ENCODE measurements at places on chromosomes 2 and 18.

DNA sequence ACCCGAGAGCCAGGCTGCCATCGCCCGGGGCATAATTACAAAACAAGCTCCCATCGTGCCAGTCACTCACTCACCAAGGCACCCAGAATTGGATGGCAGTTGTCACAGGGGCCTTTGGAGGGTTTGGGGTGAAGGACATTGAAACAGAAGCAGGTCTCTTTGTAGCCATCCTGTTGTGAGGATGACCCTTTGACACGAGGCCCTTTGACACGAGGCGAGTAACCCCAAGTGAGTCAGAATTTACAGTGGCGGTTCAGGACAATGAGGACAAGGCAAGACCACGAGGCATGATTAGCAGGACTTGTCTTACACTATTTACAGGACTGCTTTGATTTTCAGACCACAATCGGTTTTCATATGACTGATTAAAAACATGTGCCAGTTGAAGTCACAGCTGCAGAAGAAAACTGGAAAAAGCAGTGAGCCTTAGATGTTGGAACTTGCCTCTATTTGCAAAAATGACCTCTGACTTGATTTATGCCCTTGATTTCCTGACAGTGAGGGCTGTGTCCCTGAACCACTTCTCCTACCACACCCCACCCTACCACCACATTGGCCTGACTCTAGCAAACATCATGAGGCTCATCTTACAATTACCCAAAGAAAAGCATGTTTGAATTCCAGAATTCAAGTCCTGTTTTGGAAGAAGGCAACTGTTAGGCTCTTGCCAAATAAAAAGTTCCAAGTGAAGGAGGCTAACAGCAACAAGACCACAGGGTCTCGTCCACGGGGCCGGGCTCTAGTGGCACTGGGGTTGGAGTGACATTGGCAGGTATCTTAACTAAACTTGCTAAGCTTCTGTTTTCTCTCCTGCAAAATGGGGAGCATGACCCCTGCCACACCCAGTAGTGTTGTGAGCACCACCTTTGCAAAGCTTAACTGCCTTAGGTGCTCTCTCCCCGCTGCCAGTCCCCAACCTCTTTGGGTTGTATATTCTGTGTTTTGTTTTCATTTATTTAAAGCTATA, 64.4 kb upstream of the FOSL2 start:
- no peak for DNase-seq

DNA sequence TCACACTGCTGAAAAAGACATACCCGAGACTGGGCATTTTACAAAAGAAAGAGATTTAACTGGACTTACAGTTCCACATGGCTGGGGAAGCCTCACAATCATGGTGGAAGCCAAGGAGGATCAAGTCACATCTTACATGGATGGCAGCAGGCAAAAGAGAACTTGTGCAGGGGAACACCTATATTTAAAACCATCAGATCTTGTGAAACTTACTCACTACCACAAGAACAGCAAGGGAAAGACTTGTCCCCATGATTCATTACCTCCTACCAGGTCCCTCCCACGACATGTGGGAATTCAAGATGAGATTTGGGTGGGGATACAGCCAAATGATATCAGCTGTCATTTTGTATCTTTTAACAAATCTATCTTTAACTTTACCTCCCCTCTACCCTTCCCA, 251.1 kb upstream of the RASGRP3 start:
- DNase-seq: no peak

DNA sequence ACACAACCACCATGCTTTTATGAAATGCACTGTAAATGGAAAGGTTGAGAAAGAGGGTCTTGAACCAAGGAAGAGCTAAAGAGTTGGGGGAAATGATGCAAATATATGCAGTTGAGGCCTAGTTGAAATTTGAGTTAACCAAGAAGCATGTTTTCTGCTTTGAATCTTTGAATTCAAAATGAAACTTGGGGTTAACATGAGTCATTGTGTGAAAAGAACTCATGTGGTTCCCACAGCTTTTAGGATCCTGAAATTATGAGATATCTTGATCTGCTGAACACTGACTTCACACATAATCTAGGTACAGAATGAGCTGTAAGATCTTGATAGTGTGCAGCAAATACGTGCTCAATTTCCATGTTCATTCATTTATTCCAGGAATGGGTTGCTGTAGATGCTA, 422.9 kb upstream of the TRIB2 start:
- no peak for DNase-seq

- no peak for DNase-seq
Measured at GRCh38 chr2:62971936-62972335, 78.7 kb upstream of the OTX1 start.

DNA sequence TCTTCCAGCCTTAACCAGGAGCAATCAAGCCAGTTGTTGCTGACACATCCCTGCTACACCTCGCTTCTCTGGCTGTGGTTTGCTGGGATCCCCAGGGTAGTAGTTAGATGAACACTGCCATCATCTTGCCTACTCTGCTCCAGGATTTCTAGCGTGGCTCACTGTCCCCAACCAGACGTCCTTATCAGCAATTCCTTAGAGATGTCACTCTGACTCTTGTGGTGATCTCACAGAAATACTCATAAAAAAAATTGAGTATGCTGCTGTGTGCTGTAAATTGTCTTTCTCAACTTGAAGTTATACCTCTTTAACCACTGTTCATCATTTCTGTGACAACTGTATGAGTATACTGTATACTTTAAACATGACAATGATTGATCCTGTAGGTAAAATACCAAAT, 63.2 kb downstream of the PLCL1 start:
- no peak for DNase-seq

GRCh38 chr18:76589316-76589715, 94.3 kb upstream of the ZNF516 start:
- DNase-seq: no peak

DNA sequence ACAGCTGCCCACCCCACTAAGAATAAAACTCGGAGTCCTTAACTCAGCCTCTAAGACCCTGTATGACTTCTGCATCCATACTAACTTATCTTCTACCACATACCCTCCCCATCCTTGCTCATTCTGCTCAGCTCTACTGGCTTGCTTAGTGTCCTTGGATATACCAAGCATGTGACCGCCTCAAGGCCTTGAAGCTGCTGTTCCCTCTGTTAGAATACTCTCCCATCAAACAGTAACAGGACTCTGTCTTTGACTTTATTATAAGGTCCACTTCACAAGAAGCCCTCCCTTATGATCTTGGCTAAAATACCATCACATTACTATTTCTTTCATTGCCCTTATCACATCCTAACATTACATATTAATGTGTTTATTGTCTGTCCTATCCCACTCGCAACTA, 117.3 kb downstream of the DYM start:
- DNase-seq: no peak

DNA sequence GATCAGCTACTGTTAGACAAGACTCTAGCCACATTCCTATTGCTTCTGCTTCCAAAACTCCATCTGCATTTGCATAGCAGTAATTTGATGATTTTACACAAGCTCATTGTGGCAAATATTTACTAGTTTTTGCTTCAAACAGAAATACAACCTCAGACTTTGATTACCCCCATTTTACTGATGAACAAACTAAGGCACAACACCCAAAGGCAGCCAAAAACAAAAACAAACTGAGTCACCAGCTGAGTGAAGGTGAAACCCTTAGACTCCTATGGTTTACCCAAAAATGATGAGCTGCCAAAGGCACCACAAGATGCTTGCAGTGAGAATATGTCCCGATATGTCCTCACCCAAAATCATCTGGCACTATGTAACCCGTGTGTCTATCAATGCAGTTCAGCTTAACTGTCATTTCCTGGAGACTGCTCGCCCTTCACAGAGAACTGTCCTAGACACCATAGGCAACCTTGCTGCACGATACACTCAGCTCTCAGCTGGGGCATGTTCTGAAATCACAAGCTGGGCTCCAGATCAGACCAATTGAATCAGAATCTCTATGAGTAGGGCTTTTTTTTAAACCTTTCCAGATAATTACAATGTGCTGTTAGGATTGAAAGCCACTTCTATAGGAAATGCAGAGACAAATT, 4.1 kb upstream of the EVA1A start:
- no peak for DNase-seq

DNA sequence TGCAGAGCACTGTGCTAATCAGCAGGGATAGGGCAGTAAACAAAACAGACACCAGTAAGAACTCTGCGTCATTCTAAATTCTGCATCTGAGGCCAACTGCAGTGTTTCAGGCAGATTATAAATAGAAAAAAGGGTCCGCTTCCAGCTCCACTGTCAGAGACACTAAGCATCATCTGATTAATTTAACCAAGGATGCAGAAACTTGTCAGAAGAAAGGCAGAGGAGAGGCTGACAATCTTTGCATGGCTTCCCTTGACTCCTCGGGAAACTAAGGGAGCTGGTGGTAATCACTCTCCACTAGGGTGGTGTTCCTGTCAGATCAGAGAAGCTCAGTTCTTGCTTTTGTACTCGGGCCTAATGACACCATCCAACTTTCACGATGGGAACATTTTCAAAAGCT, 123.5 kb downstream of the DNAH6 start:
- no peak for DNase-seq

DNA sequence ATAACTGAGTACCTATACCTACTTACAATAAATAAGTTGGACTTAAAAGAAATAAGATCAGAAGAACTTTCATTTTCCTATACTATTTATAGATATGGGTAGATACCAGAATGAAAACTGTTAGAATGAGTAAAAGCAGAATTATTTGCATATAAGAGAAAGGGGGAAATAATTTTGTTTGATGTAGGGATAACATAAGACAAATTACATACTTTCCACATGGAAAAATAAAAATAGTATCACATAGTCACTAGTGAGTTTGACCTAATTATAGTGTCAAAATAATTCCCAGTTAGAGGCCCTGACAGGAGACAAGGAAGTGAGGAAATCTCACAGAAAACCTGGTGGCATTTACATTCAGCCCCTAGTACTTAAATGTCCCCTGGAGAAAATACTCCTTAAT, 28.6 kb downstream of the KCMF1 start:
- DNase-seq: no peak

GRCh38 chr2:122704109-122704563, 948.7 kb downstream of the TSN start:
- DNase-seq: no peak

GRCh38 chr2:236967499-236967783, 118.2 kb upstream of the COPS8 start:
- DNase-seq: no peak

DNA sequence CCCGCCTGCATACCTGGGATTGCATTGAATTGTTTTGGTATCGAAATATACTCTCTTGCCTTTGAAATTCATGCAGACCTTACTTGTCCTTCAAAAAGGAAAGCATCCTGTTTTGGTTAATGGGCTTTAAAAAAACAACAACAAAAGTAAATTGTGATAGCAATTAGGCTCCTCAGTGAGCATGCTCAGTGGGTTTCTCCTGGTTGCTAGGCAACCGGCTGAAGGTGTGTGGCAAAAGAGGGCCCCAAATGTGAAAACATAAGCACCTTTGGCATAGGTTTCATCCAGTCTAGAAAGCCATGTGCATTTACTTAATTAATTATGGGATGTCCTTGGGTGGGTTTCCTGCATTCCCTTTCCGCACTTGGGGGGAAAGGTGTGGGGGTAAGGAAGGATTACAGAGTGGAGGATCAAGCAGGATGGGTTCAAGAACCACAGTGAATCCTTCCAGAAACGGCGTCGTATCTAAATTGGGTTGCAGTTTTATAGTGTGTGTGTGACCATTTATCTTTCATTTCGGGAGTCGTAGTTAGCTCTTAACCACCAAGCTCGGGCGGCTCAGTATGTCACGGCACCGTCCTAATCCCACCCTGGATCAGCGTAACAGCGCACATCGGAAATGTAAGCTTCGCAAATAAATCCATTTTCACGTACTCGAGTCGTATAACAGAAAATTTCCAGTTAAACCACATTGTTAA, 274.9 kb upstream of the TCF4 start:
- no peak for DNase-seq

- no peak for DNase-seq
Measured at GRCh38 chr2:73254343-73255006, 20.4 kb downstream of the CCT7 start.

- DNase-seq: no peak
Measured at GRCh38 chr2:229838729-229839128, 83.1 kb downstream of the TRIP12 start.

DNA sequence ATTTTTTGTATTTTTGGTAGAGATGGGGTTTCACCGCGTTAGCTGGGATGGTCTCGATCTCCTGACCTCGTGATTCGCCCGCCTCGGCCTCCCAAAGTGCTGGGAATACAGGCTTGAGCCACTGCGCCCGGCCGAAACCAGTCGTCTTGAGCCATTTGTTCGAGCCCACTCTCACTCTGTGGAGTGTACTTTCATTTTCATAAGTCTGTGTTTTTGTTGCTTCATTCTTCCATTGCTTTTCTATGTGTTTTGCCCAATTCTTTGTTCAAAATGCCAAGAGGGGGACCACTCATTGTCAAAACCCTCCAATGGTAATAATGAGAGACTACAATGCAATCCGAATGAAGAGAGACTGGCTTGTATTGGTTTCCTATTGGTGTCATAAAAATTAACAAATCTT, 1545.5 kb upstream of the DDX18 start:
- no peak for DNase-seq

- no peak for DNase-seq
Measured at GRCh38 chr2:213934560-213934959, 476.3 kb upstream of the VWC2L start.

GRCh38 chr2:33000986-33001385, 54.2 kb downstream of the LTBP1 start:
- DNase-seq: no peak

GRCh38 chr2:114127372-114127771, 237.5 kb downstream of the ACTR3 start:
- DNase-seq: no peak
